A549 treated with ZK216348 at 1 μM for 4 hours (cell line): ENCODE measurements at places on chromosomes 4 and X. TPM values are rescaled to one million over a fixed set of nuclear protein-coding genes. Genes with fewer than 3 reads are reported as not detected.

The TMPRSS11D gene
- not detected in 5 replicates for total RNA-seq

The TRIM75 gene
- not detected in 5 replicates for total RNA-seq

The IL1RAPL1 gene
- not detected in 5 replicates for total RNA-seq

The CFAP47 gene
- not detected in 5 replicates for total RNA-seq

The AMOT gene
- 0.04 to 0.07 TPM in 2 of 5 replicates, not detected in the others for total RNA-seq

The STOX2 gene
- total RNA-seq = 1.5 to 3.9 TPM (median 2.8 TPM) in 5 replicates

The GSX2 gene
- not detected in 5 replicates for total RNA-seq
